ENCODE measurements at places on chromosomes 6 and 20.

DNA sequence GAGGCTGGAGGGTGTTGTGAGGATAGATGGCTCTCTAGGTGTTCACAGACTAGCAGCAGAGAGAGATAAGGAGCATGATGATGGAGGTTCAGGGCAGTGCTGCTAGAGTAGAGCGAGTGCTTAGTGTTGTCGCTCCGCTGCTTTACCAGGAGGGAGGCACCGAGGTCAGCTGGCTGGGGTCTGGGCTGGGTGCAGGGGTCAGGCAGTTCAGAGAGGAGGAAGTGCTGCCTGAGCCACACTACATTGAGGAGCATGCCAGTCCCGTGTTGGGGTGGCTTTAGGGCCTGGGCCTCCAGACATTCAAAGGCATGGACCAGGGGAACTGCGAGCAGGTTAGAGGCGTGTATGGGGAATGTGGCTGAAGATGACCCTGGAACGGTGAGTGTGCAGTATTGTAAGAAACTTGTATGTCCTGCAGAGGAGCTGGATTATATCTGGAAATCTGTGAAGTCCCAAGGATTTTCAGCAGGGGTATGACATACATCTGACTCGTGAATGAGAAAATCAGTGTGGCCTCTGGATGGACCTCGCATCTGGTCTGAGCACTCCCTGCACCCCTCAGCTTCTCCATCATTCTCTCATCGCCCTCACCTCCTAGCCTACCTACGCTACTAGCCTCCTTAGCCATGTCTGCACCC is 66.9 kb downstream of the IGF2R start:
- no peak for DNase-seq

DNA sequence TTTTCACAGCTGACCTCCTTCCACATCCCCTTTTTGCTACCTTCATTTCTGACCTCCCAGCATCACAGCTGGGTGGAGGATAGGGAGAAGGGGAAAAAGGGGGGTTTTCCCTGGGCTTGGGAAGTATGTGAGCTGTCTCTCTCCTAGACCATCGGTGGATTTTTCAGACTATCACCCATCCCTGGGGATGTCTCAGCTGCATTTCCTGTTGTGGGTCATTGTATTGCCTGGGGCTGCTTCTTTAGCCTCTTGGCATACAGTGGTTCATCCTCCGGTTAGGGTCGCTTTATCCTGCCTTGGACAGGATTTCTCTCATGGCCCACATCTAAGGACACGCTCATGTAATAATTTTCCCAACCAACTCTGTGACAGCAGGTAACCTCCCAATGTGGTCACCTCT is 142.5 kb upstream of the ARG1 start:
- no peak for DNase-seq

DNA sequence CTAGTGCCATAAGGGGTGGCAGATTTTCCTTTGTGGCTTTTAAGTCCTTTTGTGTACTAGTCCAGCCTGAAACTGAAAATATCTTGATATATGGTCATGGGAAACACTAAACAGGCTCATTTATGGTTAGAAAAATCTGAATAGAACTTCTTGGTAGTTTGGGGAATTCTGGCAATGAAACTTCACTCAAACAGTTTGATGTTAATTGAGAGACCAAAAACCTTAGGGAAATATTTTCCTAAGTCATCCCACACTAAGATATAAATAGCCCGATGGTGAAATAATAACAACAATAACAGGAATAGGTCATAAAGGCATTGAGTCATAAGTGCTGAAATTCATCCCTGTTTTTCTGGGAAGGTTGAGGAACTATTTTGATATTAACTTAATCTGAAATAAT is 146.2 kb upstream of the SMLR1 start:
- no peak for DNase-seq

GRCh38 chr6:113450061-113450465 is 407.1 kb upstream of the MARCKS start:
- no peak for DNase-seq

DNA sequence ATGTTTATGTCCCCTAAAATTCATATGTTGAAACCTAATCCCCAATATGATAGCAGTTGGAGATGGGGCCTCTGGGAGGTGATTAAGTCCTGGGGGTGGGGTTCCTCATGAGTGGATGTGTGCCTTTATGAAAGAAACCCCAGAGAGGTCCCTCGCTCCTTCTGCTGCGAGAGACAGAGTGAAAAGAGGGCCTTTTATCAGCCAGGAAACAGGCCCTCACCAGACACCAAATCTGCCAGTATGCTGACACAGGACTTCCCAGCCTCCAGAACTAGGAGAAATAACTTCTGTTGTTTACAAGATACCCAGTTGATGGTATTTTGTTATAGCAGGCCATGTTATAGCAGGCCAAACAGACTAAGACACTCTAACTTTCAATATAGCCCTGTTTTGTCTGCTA is 100.9 kb upstream of the NFATC2 start:
- no peak for DNase-seq

- DNase-seq = no peak
Measured at GRCh38 chr20:63224412-63225081, 8.6 kb upstream of the YTHDF1 start.

GRCh38 chr6:130500693-130501092 is 134.9 kb downstream of the TMEM200A start:
- no peak for DNase-seq

GRCh38 chr6:9485992-9486391 is 928.9 kb downstream of the TFAP2A start:
- DNase-seq = no peak

GRCh38 chr20:17457079-17457478 is 74.1 kb downstream of the BFSP1 start:
- DNase-seq = no peak

GRCh38 chr6:20208687-20209378 is 3.4 kb downstream of the MBOAT1 start:
- no peak for DNase-seq
